ENCODE measurements at places on chromosomes 1 and 21.

- DNase-seq: no peak
Observed at GRCh38 chr1:223142269-223142668, 779 bp downstream of the TLR5 start.

GRCh38 chr1:224407571-224408293 lies 26.9 kb downstream of the WDR26 start:
- DNase-seq: no peak

DNA sequence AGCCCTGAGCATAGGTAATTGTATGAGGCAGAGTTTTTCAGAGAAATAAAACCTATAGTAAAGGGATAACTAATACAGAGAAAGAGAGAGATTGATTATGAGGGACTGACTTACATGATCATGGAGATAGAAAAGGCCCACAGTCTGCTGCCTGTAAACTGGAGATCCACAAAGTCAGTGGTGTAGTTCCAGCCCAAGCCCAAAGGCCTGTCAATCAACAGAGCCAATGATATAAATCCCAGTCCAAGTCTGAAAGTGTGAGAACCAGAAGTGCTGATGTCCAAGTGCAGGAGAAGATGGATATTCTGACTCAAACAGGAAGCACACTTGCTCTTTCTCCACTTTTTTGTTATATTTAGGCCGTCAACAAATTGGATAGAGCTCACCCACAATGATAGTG lies 340.1 kb upstream of the RGS18 start:
- DNase-seq: no peak

DNA sequence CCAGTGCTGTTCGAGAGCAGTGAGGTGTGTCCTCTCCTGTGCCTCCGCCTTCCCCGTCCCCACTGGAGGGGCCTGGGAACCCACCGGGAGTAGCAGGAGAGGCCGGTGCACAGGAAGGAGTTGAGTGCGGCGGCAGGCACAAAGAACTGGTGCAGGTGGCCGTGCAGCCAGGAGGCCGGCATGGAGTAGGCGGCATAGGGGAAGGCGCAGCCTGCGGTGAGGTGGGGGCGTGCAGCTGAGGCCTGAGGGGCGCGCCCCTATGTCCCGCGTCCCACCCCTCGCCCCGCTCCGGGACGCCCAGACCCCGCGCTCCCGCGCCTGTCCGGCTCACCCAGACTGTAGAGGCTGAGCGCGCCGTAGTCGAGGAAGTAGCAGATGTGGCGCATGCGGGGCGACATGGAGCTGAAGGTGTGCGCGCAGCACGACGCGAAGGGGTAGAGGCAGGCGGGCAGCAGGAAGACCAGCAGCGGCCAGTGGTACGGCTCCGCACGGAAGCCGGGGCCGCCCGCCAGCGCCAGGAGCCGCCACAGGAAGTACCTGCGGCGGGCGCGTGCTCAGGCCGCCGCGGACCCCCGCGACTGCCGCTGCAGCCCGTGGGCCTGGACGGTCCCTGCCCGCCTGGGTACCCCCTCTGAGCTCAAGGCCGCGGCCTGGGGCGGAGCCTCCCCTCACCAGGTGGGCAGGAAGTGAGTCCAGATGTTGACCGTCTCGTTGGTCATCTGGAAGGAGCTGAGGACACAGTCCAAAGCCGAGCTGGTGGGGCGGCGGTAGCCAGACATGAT lies 2.2 kb downstream of the PAQR6 start:
- DNase-seq: peak; percentile 33

GRCh38 chr1:194959795-194960194 lies 1648.4 kb downstream of the KCNT2 start:
- DNase-seq: no peak

DNA sequence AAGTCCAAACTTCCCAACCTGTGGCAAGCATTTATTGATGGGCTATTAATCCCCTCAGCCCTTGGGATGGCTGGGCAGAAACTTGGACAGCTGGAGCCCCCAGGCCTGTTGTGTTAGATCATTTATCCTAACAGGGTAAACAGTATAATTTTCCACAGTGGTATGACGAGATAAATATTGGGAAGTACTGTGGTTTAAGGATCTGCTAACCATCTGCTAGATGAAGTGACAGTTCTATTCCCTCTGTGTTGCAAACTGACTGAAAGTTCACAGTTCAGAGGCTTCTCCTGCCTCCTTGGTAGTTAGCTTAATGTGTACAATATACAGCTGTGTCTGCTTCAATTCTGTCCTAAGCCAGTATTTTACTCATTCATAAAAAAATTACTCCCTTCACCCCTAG lies 127.5 kb upstream of the CHODL start:
- DNase-seq: no peak

- DNase-seq: peak; percentile 47
Observed at GRCh38 chr1:112501810-112502641, 6.7 kb upstream of the WNT2B start.

DNA sequence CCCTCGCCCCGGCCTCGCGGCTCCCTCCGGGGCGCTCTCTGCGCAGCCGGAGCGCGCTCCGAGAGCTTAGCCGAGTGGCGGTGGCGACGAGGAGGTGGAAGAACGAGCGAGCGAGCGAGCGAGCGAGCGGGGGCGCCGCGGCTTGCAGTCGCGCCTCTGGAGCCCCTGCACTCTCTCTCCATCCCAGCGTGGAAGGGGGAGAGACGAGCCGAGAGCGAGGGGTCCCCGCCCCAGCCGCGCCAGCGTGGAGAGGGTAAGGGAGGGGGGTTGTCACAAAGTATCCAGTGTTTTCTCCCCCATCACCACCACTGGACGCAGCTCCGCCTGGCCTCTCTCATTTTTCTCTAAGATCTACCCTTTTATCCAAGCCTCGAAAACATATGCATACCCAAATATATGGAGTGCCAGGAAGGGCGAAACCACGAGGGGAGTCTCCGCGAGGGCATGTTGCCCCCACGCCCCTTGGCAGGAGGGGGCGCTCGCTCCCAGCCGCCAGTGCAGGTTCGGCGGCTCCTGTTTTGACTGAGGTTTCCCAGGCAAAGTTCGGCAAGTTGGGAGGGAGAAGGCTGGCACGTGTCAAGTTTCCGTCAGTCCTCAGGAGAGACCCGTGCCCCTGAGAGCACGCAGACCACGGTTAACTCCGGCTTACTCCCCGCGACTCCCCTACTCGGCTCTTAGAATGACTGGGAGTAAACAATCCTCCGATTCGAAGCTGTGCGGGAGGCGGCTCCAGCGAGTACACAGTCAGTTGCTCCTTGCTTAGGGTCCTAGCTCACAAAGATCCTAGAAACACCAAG lies 569 bp upstream of the DAB1 start:
- DNase-seq: no peak

DNA sequence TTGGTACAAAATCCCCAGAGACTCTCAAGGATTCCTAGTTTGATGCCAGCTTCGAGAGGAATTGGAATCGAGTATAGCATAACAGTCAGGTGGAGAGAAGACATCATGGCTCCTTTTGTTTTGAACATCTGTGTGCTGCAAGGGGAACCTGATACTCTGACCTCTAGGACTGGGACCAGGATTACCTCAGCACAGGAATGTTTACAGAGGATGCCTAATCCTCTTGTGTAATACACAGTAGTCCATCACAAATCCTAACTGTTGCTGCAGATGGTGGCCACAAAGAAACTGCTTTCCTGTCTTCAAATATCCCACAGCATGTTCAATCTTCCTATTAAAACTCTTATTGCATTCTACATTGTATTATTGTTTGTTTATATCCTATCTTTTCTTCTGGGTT lies 111.8 kb upstream of the PRMT6 start:
- no peak for DNase-seq

DNA sequence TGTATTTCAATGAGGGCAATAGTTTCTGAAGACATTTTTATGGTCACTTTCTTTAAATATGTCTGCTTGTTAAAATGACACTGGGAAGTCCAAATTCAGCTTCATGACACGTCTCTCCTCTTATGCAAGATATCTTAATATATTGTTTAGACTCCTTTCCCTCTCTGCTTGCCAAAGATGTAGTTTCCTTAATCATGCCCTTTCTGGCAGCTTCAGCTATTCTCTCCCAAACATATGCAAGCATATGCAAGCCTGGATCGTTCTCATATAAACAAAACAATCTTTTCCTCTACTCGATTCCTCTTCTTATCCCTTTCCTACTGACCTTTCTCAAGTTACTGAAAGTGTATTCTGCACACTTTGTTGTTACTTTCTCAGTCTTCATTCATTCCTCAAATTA lies 372.2 kb downstream of the PTBP2 start:
- no peak for DNase-seq

- no peak for DNase-seq
Observed at GRCh38 chr1:50701706-50702317, 258.3 kb downstream of the FAF1 start.

GRCh38 chr1:26291433-26291832 lies 11.5 kb downstream of the SH3BGRL3 start:
- DNase-seq: no peak

DNA sequence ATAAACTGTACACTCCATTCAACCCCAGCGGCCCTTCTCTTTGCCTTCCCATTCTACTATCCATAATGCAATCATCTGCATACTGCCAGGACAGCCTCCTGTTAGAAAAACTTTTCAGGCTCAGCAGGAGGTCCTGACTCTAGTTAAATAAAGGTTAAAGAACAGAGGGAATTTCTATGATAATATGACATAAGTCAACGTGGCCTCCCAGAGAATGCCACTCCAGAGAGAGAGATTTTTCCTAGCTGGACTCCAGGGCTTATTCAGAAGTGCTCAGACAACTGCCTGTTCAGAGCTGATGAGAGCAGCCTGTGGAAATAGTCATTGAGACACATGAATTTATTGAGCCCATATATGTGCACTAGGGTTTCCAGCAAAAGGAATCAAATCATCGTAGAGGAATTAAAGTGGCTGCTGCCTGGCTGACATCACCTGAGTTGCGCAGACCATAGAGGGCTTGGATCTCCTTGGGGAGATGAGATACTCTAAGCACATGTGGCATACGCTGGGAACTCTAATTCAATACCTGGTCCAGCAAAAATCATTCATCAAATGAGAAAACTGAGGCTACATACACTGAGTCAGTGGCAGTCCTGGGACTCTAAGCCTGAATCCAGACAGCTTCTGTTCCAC lies 736.2 kb downstream of the PTPRU start:
- DNase-seq: no peak

GRCh38 chr1:222037720-222038119 lies 295.8 kb upstream of the DUSP10 start:
- no peak for DNase-seq

- DNase-seq: no peak
Observed at GRCh38 chr1:28205243-28205642, 27.6 kb downstream of the DNAJC8 start.

DNA sequence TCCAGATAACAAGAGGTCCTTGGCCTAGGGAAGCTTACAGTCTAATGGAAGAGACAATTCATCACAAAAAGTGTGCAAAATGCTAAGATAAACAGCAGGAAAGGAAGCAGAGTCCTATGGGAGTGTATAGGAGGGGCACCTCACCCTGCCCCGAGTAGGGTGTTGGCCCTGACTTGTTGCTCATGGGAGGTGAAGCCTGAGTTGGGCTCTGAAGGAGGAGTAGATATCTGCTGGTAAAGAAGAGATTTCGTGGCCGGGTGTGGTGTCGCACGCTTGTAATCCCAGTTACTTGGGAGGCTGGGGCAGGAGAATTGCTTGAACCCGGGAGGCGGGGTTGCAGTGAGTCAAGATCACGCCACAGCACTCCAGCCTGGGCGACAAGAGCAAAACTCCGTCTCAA lies 18.6 kb upstream of the GPR37L1 start:
- no peak for DNase-seq

GRCh38 chr1:67713057-67713846 lies 28.3 kb downstream of the GADD45A start:
- no peak for DNase-seq

DNA sequence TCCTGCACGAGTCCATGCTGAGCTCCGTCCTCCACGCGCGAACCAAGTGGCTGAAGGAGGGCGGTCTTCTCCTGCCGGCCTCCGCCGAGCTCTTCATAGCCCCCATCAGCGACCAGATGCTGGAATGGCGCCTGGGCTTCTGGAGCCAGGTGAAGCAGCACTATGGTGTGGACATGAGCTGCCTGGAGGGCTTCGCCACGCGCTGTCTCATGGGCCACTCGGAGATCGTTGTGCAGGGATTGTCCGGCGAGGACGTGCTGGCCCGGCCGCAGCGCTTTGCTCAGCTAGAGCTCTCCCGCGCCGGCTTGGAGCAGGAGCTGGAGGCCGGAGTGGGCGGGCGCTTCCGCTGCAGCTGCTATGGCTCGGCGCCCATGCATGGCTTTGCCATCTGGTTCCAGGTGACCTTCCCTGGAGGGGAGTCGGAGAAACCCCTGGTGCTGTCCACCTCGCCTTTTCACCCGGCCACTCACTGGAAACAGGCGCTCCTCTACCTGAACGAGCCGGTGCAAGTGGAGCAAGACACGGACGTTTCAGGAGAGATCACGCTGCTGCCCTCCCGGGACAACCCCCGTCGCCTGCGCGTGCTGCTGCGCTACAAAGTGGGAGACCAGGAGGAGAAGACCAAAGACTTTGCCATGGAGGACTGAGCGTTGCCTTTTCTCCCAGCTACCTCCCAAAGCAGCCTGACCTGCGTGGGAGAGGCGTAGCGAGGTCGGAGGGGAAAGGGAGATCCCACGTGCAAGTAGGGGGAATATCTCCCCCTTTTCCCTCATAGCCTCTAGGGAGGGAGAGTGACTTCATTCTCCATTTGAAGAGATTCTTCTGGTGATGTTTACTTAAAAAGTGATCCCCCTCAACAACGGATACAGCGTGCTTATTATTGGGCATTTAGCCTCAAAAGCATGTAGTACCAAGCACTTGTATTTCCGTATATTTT lies 991 bp downstream of the PRMT6 start:
- peak; percentile 17 for DNase-seq

DNA sequence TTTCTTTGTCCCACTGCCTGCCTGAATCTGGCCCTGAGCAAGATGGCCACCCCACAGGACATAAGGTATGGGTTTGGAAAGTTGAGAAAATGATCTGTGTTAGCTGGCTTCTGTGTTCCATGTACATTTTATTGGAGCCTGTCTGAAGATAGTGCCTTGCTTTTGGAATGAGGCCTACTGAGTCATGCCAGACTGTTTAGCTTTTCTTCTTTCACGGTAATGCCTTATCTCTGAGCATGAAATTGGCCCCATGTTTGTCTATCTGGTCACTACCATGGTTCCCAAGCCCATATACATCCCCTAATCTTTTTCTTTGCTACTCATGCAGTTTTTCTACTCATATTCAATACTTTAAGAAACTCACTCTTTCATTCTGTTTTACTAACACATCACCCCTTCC lies 85.1 kb upstream of the LMO4 start:
- DNase-seq: no peak

DNA sequence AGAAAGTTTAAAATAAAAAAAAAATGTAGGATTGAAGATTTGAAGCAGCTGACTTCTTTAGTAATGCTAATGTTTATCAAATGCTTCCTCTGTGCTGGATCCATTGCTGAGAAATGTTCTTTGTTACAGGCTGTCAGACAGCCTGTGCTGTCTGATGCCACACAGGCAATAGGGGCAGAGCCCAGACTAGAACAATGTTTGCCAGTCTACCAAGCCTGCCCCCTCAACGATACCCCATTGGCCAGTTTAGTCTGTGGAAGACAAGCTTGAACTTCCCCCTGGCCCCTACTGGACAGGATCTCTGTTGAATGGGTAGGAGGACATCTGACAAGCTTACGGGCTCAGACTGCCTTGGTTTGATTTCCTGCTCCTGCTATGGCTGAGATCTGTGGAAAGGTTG lies 79.4 kb downstream of the PAPPA2 start:
- no peak for DNase-seq
